Stimulated activated CD4-positive, alpha-beta T cell treated with anti-CD3 and anti-CD28 coated beads, Interleukin-1b, Interleukin-23, amount 100 ng/mL, for 48 hours (primary cell): ENCODE measurements at places on chromosomes 7 and 10.

GRCh38 chr7:43698460-43699255 is 30.7 kb downstream of the COA1 start:
- DNase-seq = no peak

DNA sequence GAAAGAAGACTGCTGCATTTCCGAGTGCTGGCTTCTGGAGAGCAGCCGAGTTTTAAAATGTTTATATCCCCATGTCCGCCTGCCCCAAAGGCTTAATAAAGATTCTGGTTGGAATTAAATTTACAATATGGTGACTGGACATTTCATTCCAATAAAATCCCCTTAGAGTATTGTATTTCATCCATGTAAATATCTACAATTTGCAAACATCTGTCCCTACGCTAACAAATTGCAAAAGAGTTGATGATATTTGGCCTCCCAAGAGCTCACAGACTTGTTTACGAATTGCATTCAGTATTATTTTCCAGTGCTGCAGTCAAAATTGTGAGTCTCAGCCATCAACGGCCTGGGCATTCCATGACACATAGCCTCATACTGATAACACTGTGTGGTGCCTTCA is 50.1 kb downstream of the PLEKHS1 start:
- no peak for DNase-seq

DNA sequence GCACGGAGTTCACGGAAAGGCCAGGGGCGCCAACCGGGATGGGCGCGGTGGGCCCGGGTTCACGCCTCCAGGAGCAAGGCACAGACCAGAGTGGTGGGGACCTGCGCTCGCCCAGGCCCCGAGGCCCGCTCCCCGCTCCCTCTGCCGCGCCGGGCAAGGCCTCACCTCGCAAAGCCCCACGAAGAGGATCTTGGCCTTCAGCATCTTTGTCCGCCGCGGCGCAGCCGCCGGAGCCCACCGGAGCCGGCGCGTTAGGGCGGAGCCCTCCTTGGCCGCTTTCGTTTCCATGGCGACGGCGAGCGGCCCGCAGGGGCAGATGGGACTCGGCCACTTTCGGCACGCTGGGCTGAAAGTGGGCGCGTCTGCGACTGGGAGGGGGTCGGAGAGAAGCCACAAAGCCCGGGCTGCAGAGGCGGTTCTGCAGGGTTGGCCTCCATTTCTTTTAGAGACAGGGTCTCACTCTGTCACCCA is 944.4 kb upstream of the ZNF722 start:
- DNase-seq = no peak

GRCh38 chr7:111132833-111133232 is 41.9 kb downstream of the LRRN3 start:
- no peak for DNase-seq

GRCh38 chr7:118312051-118312450 is 87.5 kb downstream of the ANKRD7 start:
- no peak for DNase-seq

DNA sequence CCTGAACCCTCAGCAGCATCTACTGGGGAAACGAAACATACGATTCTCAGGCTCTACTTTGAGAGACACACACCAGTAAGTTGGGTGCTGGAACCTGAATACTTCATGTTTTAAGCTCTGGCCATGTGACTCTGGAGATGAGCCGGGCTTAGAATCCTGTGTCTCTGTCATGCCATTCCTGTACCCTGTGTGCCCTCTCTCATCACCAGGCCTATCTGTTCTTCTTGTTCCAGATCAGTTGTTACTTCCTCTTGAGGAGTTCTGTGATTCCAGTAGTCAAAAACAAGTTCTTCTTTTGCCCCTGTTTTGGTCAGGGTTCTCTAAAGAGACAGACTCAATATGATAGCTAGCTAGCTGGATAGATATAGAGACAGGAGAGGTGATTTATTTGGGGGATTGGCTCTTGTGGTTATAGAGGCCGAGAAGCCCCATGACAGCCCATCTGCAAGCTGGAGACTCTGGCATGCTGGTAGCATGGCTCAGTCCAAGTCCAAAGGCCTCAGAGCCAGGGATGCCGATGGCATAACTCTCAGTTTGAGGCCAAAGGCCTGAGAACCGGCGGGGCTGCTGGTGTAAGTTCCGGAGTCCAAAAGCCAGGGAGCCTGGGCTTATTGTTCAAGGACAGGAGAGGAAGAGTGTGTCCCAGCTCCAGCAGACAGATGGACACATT is 54.3 kb downstream of the CHN2 start:
- DNase-seq = no peak

DNA sequence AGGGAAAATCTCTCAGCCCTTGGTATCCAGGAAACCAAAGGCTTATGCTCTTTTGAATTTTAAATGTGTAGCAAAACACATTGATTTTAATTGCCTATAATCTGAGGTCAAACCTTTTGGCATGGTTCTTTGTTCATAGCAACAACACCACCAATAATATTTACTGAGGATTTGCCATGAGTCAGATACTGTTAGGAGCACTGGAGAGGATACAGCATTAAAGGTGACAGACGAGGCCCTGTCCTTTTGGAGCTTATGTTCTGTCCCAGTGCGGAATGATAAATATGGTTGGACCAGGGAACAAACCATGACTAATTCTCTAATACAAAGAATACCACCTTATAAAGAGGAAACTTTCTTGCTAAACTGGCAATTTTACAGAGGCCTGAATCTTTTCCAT is 176.6 kb downstream of the CTNNA3 start:
- no peak for DNase-seq
